ENCODE measurements at places on chromosomes 1 and 21.

GRCh38 chr1:205543351-205544301 lies 39.2 kb downstream of the CDK18 start:
- DNase-seq = no peak

- DNase-seq = no peak
These were observed 1.9 kb downstream of the GJA5 start for GRCh38 chr1:147758379-147759100.

DNA sequence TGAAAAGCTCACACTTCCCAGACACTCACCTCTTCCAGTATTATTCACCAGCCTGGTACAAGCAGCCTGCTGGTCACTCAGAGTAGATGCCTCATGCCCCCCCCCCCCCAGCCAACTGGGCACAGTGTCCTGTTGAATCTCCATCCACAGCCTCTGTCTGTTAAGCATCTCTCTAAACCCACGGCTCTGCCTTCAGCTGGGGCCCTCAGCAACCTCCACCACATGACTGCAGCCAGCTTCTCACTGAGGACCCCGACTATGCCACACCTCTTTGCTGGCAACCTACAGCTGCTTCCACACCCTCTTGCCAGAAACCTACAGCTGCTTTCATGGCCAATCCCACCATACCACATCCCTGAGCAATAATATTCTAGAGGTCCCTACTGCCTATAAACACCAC lies 113.1 kb downstream of the RHOU start:
- no peak for DNase-seq

DNA sequence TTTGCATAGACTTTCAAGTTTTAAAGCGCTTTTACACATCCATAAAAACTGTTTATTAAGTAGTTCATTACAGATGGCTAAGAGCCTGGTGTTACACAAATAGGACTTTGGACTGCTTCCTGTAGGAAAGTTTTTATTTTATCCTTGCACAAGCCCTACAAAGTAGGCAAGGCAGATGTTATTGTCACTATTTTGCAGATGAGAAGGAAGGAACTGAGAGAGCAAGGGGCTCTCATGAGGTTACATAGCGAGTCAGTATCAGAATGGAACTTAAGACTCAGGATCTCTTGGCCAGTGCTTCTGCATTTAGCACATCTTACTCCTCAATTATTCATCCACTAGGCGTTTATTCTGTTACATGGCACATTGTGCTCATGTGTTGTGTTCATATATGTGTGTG lies 2.6 kb upstream of the MAPKAPK2 start:
- DNase-seq = no peak

DNA sequence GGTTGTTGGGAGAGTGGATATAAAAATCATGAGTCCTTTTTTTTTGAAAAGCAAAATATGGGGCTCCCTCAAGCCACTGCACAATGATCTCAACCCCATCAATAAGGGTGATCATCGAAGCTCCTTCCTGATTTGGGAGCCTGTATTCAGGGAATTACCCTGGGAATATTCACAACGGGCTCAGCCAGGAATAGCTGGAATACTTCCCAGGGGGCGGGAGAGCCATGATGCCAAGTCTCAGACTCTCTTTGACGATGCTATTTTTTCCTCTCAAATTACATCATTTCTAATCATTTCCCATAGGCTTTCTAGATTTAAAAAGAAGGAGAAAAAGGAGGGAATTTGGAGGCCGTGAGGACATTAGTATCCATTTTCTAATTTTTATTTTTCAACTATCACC lies 18.4 kb downstream of the OLIG1 start:
- no peak for DNase-seq
